ENCODE measurements at places on chromosomes 6 and 20.
A peak's percentile ranks its signal among the peaks of the same experiment; 100 is the strongest.

- H3K4me3 ChIP-seq = no peak overlapping the region
- DNase-seq = no peak
- peak overlapping the region; percentile 70 for H3K27ac ChIP-seq
- peaks cover 30% of the 10 kb centered on the region for H3K36me3 ChIP-seq
- peaks cover 9% of the 10 kb centered on the region for H3K4me1 ChIP-seq
Observed at GRCh38 chr20:18543216-18543615, 24.0 kb upstream of the SMIM26 start.

GRCh38 chr20:33788351-33789049 is 22.6 kb upstream of the CHMP4B start:
- no peak overlapping the region for H3K27ac ChIP-seq
- H3K27me3 ChIP-seq = no peaks in the 10 kb centered on the region
- no peaks in the 10 kb centered on the region for H3K4me1 ChIP-seq
- no peak for DNase-seq
- no peak overlapping the region for H3K4me3 ChIP-seq

- H3K4me1 ChIP-seq = no peaks in the 10 kb centered on the region
- no peaks in the 10 kb centered on the region for H3K27me3 ChIP-seq
- no peak overlapping the region for H3K4me3 ChIP-seq
- H3K36me3 ChIP-seq = no peaks in the 10 kb centered on the region
- H3K27ac ChIP-seq = no peak overlapping the region
- no peak for DNase-seq
Observed at GRCh38 chr6:150248300-150248699, 105.5 kb downstream of the PPP1R14C start.

DNA sequence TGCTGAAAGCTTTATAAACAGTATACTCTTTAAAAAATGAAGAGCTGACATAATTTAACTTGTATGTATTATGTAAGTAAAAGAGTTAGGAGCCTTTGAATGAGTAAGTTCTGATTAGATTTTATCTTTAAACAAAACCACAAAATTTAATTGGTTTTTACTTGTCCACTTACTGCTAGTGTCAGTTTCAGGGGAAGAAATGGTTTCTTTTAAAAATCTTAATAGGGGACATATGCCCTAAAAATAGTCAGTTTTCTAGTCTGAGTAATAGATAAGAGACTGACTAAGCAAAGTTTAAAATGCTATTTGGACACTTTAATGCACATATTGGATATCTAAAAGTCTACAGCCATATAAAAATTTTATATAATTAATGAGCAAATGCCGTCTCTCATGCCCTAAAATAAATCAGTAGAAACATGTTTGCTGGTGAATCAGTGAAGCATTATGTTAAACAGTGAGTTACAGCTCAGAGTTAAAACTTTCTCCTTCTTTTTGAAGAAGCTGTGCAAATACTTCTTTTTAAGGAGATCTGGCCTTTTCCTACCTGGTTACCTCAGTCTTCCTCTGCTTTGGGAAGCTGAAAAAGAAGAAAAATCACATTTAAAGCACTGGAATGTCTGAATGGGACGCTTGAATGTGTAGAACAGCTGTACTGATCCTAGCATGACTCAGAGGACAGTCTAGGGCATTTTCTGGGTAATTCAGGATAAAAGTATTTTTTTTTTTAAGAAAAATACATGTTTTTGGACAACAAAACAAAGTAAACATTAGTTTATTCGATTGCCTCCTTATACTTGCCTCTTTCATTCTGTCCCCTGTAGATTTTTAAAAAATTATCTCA is 55.3 kb downstream of the CDH26 start:
- no peak overlapping the region for H3K4me3 ChIP-seq
- no peaks in the 10 kb centered on the region for H3K27me3 ChIP-seq
- H3K4me1 ChIP-seq = no peaks in the 10 kb centered on the region

DNA sequence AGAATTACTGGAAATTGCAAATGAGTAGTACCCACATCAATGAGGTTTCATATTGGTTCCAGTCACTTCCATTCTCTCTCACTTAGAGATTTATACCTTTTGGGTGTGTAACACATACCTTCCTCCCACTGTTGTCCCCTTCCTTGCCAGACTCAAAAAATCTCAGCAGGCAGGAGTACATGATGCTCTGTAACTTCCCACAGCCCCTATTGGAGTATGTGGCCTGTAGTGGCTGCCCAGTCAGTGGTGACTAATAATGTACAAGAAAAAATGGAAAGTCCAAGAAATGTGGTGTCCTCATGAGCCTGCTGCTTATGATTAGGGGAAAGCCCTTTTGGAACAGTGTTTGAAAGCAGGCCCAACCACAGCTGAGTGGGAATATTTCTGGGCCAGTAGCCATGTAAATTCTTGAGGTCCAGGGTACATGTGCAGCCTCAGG is 312.0 kb downstream of the ZFAND3 start:
- DNase-seq = no peak
- no peaks in the 10 kb centered on the region for H3K27me3 ChIP-seq
- H3K27ac ChIP-seq = peak overlapping the region; percentile 18
- H3K36me3 ChIP-seq = peaks cover 5% of the 10 kb centered on the region
- no peaks in the 10 kb centered on the region for H3K4me1 ChIP-seq

GRCh38 chr6:53258774-53259155 is 90.0 kb downstream of the ELOVL5 start:
- H3K4me3 ChIP-seq = no peak overlapping the region
- no peak overlapping the region for H3K27ac ChIP-seq
- no peaks in the 10 kb centered on the region for H3K27me3 ChIP-seq
- DNase-seq = no peak
- peaks cover 7% of the 10 kb centered on the region for H3K36me3 ChIP-seq

DNA sequence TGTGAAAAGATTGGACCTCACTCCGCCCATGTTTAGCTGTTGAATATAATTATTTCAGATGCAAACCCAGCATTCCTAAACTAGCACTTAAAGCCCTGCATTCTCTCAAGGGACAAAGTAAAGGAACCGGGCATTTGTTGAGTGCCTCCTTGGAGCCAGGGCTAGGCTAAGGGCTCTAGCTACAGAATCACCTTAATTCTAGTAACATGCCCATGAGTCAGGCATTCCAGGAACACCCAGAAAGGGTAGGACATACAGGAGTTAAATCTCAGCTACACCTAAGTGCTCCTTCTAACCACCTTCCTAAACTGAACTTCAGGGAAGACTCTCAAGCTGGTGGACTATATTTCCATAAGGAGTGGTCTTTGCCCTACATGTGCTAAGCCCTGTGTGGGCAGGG is 89.4 kb downstream of the SLC24A3 start:
- no peaks in the 10 kb centered on the region for H3K27me3 ChIP-seq
- no peaks in the 10 kb centered on the region for H3K4me1 ChIP-seq
- H3K36me3 ChIP-seq = no peaks in the 10 kb centered on the region
- DNase-seq = no peak

GRCh38 chr20:5369629-5370028 is 52.9 kb upstream of the PROKR2 start:
- H3K27me3 ChIP-seq = no peaks in the 10 kb centered on the region
- no peaks in the 10 kb centered on the region for H3K36me3 ChIP-seq
- H3K27ac ChIP-seq = no peak overlapping the region
- H3K4me1 ChIP-seq = no peaks in the 10 kb centered on the region
- H3K4me3 ChIP-seq = no peak overlapping the region
- no peak for DNase-seq

DNA sequence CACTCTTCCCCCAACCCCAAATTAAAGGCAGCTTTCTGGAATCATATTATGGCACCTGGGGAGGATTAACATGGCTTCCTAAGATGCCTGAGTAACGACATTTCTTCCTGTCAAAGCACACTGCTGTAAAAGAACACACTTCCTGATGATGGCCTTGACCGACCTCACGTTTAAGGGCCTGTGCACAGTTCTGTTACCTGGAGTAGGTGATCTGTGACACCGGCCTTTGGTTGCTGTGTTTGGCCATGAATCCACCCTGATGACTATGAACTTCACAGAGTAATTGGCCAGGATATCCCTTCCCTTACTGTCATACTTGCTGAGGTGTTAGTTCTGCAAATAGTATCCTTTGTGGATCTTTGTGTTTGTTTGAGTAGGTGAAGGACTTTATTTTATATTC is 45.8 kb downstream of the PLCB4 start:
- H3K36me3 ChIP-seq = no peaks in the 10 kb centered on the region
- DNase-seq = no peak
- H3K27me3 ChIP-seq = no peaks in the 10 kb centered on the region
- H3K27ac ChIP-seq = no peak overlapping the region
- H3K4me3 ChIP-seq = no peak overlapping the region

GRCh38 chr6:129490521-129491255 is 219.3 kb downstream of the ARHGAP18 start:
- H3K4me1 ChIP-seq = no peaks in the 10 kb centered on the region
- H3K27ac ChIP-seq = peak overlapping the region; percentile 48
- DNase-seq = no peak
- H3K4me3 ChIP-seq = no peak overlapping the region
- H3K27me3 ChIP-seq = no peaks in the 10 kb centered on the region

DNA sequence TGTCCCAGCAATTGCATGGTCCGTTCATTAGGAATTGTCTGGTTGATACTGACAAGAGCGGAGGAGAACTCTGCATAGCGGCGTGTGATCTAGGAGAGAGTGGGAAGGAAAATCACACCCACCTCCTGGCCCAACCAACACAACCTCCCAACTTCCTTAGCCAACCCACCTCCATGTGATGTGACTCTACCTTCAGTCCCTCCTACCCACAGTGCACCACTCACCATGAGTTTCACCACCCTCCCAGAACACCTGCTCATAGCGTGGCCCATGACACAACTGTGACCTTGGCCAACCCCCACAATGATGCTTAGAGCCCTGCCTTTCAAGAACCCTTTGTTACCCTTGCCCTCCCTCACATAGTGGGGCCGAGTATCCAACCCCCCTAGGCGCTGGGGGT is 7.7 kb downstream of the VPS52 start:
- H3K4me3 ChIP-seq = no peak overlapping the region
- no peak for DNase-seq
- H3K36me3 ChIP-seq = peaks cover 70% of the 10 kb centered on the region
- no peaks in the 10 kb centered on the region for H3K27me3 ChIP-seq

DNA sequence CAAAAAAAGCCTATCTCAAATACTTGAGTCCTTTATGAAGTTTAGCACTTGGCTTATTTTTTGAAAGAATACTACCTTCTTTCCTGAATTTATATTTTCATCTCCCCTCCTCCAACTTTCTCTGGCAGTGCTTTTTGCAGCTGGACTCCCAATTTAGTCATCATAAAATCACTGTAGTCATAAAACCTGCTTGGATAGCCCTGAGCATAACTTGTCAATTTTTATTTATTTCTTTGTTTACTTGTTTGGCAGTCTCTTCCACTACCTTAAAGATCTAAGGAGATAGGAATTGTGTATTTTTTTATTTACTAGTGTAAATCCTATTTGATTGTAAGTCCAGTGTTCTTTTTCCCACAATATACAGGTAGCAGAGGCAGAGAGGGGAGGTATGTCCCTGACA is 11.2 kb upstream of the EDN1 start:
- H3K36me3 ChIP-seq = no peaks in the 10 kb centered on the region
- H3K27ac ChIP-seq = no peak overlapping the region
- no peak for DNase-seq
- no peaks in the 10 kb centered on the region for H3K27me3 ChIP-seq
- H3K4me3 ChIP-seq = no peak overlapping the region
- H3K4me1 ChIP-seq = peaks cover 4% of the 10 kb centered on the region

- H3K4me3 ChIP-seq = no peak overlapping the region
- no peaks in the 10 kb centered on the region for H3K4me1 ChIP-seq
- no peak for DNase-seq
- H3K36me3 ChIP-seq = peaks cover 14% of the 10 kb centered on the region
- no peaks in the 10 kb centered on the region for H3K27me3 ChIP-seq
Observed at GRCh38 chr6:16305246-16305725, 66.9 kb downstream of the GMPR start.

GRCh38 chr6:128979071-128979470 is 96.1 kb downstream of the LAMA2 start:
- DNase-seq = no peak
- H3K27me3 ChIP-seq = no peaks in the 10 kb centered on the region
- no peak overlapping the region for H3K27ac ChIP-seq
- H3K4me3 ChIP-seq = no peak overlapping the region

GRCh38 chr20:22430154-22430745 is 154.1 kb downstream of the FOXA2 start:
- peaks cover 47% of the 10 kb centered on the region for H3K4me1 ChIP-seq
- no peaks in the 10 kb centered on the region for H3K27me3 ChIP-seq
- H3K4me3 ChIP-seq = no peak overlapping the region

DNA sequence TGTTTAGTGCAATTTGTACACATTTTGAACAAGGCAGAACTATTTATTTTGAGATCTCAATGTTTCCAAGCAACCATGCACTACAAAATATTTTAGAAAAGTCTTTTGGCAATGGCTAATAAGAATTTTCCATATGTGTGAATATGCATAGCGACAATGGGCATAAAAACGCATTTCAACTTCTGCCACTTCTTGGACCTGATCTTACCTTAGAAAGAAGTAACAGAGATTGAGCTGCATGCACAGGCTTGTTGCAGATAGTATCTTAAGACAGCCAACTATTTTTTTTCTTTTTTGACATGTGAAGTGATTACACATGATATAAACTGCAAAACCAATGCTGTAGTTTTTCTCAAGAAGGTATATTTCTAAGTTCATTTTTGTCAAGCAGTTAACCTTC is 210.4 kb upstream of the PHACTR1 start:
- H3K4me1 ChIP-seq = no peaks in the 10 kb centered on the region
- DNase-seq = no peak
- H3K36me3 ChIP-seq = no peaks in the 10 kb centered on the region
- H3K27ac ChIP-seq = no peak overlapping the region
- no peak overlapping the region for H3K4me3 ChIP-seq

GRCh38 chr20:13501500-13501899 is 137.2 kb downstream of the TASP1 start:
- H3K4me3 ChIP-seq = no peak overlapping the region
- H3K36me3 ChIP-seq = no peaks in the 10 kb centered on the region
- no peaks in the 10 kb centered on the region for H3K4me1 ChIP-seq
- DNase-seq = no peak
- no peak overlapping the region for H3K27ac ChIP-seq
